ENCODE measurements at places on chromosomes 12 and 14. TPM values are rescaled to one million over a fixed set of nuclear protein-coding genes. Genes with fewer than 3 reads are reported as not detected.
A peak's percentile ranks its signal among the peaks of the same experiment; 100 is the strongest.

The KCNMB4 gene
- 3.5 TPM for total RNA-seq

The POTEG gene
- total RNA-seq = not detected

The TAS2R31 gene
- total RNA-seq = 4.9 TPM

The EGLN3 gene
- 9.0 TPM for total RNA-seq

The OR4K14 gene
- not detected for total RNA-seq

The CAPZA3 gene
- not detected for total RNA-seq

GRCh38 chr14:73743431-73743931 lies 29.3 kb upstream of the PNMA1 start:
- no peaks in the 10 kb centered on the region for H3K27me3 ChIP-seq
- H3K4me3 ChIP-seq = no peak overlapping the region
- peaks cover 95% of the 10 kb centered on the region for H3K4me1 ChIP-seq

DNA sequence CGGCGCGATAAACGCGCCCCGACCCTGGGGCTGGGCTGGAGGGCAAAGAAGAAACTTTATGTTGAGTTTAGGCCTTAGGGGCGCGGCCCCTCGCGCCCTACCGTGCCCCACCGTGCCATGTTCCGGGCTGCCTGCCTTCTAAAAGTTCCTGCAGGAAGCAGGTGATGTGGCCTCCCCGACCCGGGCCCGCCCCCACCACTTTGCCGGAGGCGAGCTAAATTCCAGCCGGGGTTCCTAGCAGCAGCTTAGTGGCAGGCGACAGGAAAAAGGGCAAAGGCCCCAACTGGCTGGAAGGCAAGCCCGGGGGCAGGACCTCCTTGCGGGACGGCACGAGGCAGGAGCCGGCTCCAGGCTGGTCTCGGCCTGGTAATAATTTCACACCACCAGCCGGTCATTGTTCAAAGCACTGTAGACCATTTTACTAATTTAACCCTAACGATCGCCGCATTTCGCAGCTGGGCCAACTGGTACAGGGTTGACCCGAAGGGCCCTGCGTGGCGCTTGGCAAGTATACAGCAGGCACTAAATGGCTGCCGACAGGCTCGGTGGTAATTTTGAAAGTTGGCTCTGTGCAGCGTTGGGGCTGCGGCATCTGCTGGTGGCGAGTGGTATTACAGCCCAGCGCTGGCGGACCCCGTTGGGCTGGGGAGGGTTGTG lies 895 bp upstream of the CCDC88C start:
- peaks cover 7% of the 10 kb centered on the region for H3K4me1 ChIP-seq
- no peaks in the 10 kb centered on the region for H3K27me3 ChIP-seq
- no peaks in the 10 kb centered on the region for H3K36me3 ChIP-seq
- DNase-seq = peak; percentile 41
- H3K4me3 ChIP-seq = no peak overlapping the region

GRCh38 chr12:131123817-131124216 lies 170.1 kb downstream of the ADGRD1 start:
- no peaks in the 10 kb centered on the region for H3K4me1 ChIP-seq
- no peak overlapping the region for H3K27ac ChIP-seq
- no peak for DNase-seq
- H3K4me3 ChIP-seq = no peak overlapping the region
- H3K36me3 ChIP-seq = no peaks in the 10 kb centered on the region

- H3K27ac ChIP-seq = no peak overlapping the region
- no peak for DNase-seq
- no peaks in the 10 kb centered on the region for H3K27me3 ChIP-seq
- peaks cover 4% of the 10 kb centered on the region for H3K36me3 ChIP-seq
Measured at GRCh38 chr12:97520106-97520505, 57.5 kb downstream of the RMST start.

DNA sequence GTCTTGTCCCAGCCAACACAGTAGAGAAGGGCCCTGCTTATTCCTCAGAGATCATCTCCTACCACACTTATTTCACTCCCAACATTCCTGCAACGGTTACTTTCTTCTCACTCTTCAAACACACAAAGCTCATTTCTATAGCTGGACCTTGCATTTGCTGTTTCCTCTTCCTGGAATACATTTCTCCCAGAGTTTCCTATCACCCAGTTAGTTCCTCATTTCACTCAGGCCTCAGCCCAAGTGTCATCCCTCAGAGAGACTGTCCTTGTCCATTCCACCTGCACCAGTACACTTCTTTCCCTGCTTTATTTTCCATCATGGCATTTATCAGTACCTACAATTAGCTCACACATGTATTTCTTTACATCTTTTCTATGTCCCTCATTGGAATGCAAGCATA lies 14.7 kb upstream of the STK38L start:
- no peaks in the 10 kb centered on the region for H3K36me3 ChIP-seq
- H3K27ac ChIP-seq = no peak overlapping the region
- H3K4me3 ChIP-seq = no peak overlapping the region

DNA sequence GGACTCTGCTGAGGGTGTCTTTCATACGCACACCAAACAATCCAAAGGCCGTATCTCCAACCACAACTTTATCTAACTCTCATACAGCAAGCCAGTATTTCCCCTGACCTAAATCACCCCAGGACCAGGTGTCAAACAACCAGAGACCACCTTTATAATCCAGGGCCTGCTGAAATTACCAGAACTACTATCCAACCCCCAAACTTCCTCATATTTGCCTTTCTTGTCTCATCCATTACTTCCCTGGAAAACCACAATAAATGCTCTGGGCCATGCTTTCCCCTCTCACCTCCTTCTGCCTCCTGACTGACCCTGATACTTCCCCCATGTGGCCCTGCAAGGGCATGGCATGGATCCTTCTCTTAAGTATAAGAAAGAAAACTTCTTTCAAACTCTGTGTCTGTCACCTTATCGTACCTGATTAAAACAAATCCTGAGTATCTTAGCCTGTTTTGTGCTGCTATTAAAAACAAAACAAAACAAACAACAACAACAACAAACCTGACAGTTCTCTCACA lies 44.7 kb upstream of the CRACR2A start:
- H3K4me3 ChIP-seq = no peak overlapping the region
- H3K36me3 ChIP-seq = no peaks in the 10 kb centered on the region
- no peaks in the 10 kb centered on the region for H3K4me1 ChIP-seq
- H3K27ac ChIP-seq = no peak overlapping the region

GRCh38 chr12:25682421-25682820 lies 129.3 kb upstream of the LMNTD1 start:
- no peaks in the 10 kb centered on the region for H3K36me3 ChIP-seq
- DNase-seq = no peak
- H3K4me3 ChIP-seq = no peak overlapping the region
- no peaks in the 10 kb centered on the region for H3K27me3 ChIP-seq
